ENCODE measurements at places on chromosomes 11 and 22.

- DNase-seq = no peak
Measured at GRCh38 chr11:47828284-47828683, 19.9 kb downstream of the NUP160 start.

DNA sequence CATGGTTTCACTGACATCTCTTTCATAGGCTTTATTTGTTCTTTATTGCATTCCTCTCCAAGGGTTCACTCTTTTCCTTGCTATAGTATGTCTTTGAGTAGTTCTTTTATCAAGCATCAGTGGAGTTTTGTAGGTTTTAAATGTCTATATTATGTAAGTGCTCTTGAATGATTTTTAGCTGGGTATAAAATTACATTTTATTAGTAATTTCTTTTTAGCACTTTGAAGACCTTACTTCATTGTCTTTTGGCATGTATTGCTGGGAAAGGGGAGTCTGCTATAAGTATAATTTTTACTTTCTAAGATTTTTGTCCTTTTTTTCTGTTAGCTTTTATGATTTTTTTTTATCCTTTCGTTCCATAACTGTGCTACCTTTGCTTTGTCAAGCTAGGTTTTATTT, 25.5 kb upstream of the CAT start:
- no peak for DNase-seq

GRCh38 chr11:7892059-7892699, 38.9 kb downstream of the OR10A6 start:
- no peak for DNase-seq

DNA sequence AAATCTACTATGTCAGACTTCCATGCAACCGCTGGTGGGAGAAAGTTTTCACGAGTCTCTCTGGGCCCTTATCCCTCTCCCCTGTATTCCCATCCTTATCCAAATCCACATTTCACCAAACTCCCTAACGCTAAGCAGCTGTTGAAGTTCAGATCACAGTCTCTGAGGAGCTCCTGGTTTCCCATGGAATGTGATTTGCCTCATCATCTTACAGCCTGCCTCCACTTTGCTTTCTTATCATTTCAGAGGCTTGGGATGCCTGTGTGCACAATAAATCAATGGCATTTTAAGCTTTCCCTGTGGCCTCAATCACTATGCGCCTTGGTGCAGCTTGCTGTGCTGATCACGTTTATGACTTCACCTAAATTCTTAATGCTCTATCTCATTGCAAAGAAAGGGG, 352.4 kb upstream of the FAT3 start:
- DNase-seq = no peak

- DNase-seq = no peak
Measured at GRCh38 chr11:128704517-128704916, 10.6 kb downstream of the FLI1 start.
